Stimulated activated CD4-positive, alpha-beta T cell treated with anti-CD3 and anti-CD28 coated beads, TNF-alpha, amount 100 ng/mL, for 24 hours (primary cell): ENCODE measurements at places on chromosomes 5 and 9.

DNA sequence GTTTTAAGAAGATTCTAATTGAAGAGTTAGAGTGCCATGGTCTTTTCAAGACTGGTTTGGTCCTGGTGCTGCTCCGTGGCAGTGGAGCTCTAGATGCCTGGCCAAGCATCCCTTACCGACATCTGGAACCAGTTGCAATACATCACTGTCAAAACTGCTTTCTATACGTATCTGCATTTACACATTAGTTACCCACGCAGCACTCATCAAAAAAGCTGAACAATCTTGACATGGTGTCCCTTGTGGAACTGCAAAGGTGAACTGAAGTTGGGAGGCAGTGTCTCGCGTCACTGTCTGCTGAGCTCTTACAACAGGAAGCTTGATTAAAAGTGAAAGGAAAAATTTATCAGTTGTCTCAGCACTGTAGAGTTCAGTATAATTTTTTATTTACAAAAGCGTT is 82.6 kb downstream of the PBX3 start:
- DNase-seq: peak; percentile 38

GRCh38 chr5:147448766-147449165 is 61.1 kb downstream of the DPYSL3 start:
- no peak for DNase-seq

GRCh38 chr5:163079618-163080017 is 357.8 kb upstream of the CCNG1 start:
- DNase-seq: no peak

DNA sequence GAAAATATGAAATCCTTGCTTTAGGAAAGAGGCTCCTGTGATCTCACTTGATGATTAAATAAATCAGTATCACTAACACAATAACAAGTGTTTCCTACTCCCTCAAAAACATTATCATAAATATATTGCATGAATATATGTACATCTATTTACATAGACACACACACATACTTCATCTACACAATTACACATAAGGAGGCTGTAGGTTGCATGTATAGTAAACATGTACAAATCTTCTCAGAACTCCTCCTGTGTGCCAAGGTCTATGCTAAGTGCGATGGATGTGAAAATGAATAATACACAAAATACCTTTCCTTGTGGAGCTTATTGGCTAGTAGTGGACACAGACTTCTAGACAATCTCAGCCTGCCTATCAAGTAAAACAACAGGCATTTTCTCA is 239.9 kb downstream of the AGTPBP1 start:
- no peak for DNase-seq
